Astrocyte (in vitro differentiated cells and primary cell): ENCODE measurements at places on chromosomes 6 and 20. TPM values are rescaled to one million over a fixed set of nuclear protein-coding genes. Genes with fewer than 3 reads are reported as not detected.

DNA sequence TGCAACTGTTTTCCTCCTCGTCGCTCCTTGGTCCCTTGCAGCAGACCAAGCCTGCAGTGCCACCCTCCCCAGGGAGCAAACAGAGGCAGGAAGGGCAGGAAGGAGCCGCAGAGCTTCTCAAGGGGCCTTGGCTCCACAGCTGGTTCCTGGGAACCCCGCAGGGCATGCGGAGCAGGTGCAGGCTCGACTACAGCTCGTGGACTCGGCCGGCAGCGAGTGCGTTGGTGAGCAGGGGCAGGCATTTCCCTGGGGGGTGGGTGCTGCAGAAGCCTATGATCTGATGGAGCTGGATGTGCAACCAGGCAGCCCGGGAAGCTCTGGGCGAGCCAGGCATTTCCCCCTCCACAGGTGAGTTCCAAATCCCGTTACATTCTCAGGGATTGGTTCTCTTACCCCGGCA, 37.1 kb downstream of the FRMD1 start:
- DNase-seq: no peak
- H3K27me3 ChIP-seq: no peaks in the 10 kb centered on the region
- no peak overlapping the region for H3K27ac ChIP-seq
- H3K36me3 ChIP-seq: no peaks in the 10 kb centered on the region

DNA sequence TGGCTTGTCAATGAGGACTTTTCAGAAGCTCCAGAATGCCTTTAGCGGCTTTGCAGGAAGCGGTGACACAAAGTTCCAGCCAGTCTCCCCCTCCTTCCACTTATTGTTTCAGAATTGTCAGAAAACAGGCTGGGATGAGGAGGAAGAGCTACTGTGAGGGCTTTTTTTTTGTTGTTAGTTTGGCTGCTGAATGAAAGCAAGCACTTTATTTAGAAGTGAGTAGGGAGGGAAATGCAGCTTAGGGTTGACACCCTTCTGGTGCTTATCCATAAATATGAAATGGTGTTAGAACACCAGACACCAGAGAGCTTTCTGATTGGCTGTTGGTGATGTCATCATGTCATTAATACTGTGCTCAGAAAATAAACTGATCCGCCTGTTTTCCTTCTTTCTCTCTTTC, 251.5 kb downstream of the SOX4 start:
- no peak for DNase-seq
- H3K27ac ChIP-seq: no peak overlapping the region
- no peaks in the 10 kb centered on the region for H3K27me3 ChIP-seq

- H3K4me3 ChIP-seq: no peak overlapping the region
- peaks cover 26% of the 10 kb centered on the region for H3K27me3 ChIP-seq
- no peak for DNase-seq
- H3K36me3 ChIP-seq: no peaks in the 10 kb centered on the region
- peaks cover 4% of the 10 kb centered on the region for H3K4me1 ChIP-seq
Observed at GRCh38 chr6:47788498-47788884, 6.7 kb downstream of the OPN5 start.

The PARD6B gene
- 10.1 and 13.1 TPM in 2 replicates for total RNA-seq

GRCh38 chr6:7725849-7726415, at the start of gene BMP6:
Gene BMP6 (plus strand): TSS chr6:7726099. CDS start chr6:7726956, 857 bp downstream.
- H3K27me3 ChIP-seq: peaks cover 36% of the 10 kb centered on the region
- H3K4me3 ChIP-seq: peak within 1 kb of the TSS; percentile 64
- DNase-seq: peak; percentile 74
- no peak within 1 kb of the TSS for H3K27ac ChIP-seq
